H9 (cell line): ENCODE measurements at places on chromosomes 11 and 22. TPM values are rescaled to one million over a fixed set of nuclear protein-coding genes. Genes with fewer than 3 reads are reported as not detected.

The GPHA2 gene
- 1.3 and 2.1 TPM in 2 replicates for total RNA-seq

The MMP20 gene
- total RNA-seq = not detected in 2 replicates

The LRRN4CL gene
- 0.59 and 0.79 TPM in 2 replicates for total RNA-seq

The PRRG4 gene
- total RNA-seq = 1.2 TPM in 2 replicates

The LRRC74B gene
- not detected in 2 replicates for total RNA-seq

The SESN3 gene
- 32.0 and 36.8 TPM in 2 replicates for total RNA-seq

The PLCB3 gene
- 79.3 and 80.2 TPM in 2 replicates for total RNA-seq

The GNAZ gene
- 5.0 and 5.2 TPM in 2 replicates for total RNA-seq

The SHANK2 gene
- 22.1 and 23.8 TPM in 2 replicates for total RNA-seq

The TBX10 gene
- not detected in 2 replicates for total RNA-seq

The TMPRSS4 gene
- not detected in 2 replicates for total RNA-seq

The RAC2 gene
- 2.5 and 2.8 TPM in 2 replicates for total RNA-seq

DNA sequence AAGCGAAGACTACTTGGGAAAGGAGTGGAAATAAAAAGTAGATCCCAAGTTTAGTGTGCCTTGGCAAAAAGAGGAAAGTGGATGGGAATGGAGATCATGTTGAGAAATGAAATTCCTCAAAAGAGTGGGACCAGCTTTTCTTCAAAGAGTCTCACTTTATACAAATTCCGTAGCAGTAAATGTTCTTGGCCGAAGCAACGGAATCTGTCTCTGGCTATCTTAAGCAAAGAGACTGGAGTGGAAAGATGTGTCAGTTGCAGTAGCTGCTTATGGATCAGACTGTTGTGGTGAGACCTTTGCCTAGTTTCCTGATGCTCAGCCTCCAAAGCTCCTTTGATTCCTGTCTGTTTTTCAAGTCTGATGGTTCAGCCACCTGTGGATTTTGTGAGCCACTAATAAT is 73.6 kb downstream of the CSTPP1 start:
- no peak for DNase-seq

DNA sequence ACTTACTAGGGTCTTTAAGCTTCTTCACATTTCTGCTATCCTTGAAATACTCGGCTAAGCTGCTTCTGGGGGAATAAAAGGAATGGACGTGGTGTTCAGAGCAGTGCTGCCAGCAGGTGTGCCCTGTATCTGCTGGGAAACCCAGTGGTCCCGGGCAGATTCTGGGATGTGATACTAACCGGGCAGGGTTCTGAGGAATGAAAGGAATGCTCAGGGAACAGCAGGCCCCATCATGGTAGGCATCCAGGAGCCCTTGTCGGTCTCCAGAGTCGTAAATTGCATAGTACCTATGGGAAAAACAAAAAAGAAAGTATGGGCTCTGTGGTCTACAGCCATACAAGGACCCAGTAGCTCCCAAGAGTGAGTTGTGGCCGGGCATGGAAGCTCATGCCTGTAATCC is 4.5 kb upstream of the TMEM223 start:
- DNase-seq = no peak

GRCh38 chr22:46502440-46503175 is 34.8 kb downstream of the CELSR1 start:
- no peak for DNase-seq

GRCh38 chr11:86511086-86511551 is 136.4 kb downstream of the CCDC81 start:
- no peak for DNase-seq

- DNase-seq = no peak
Measured at GRCh38 chr11:111370270-111370901, 8.7 kb downstream of the POU2AF1 start.

DNA sequence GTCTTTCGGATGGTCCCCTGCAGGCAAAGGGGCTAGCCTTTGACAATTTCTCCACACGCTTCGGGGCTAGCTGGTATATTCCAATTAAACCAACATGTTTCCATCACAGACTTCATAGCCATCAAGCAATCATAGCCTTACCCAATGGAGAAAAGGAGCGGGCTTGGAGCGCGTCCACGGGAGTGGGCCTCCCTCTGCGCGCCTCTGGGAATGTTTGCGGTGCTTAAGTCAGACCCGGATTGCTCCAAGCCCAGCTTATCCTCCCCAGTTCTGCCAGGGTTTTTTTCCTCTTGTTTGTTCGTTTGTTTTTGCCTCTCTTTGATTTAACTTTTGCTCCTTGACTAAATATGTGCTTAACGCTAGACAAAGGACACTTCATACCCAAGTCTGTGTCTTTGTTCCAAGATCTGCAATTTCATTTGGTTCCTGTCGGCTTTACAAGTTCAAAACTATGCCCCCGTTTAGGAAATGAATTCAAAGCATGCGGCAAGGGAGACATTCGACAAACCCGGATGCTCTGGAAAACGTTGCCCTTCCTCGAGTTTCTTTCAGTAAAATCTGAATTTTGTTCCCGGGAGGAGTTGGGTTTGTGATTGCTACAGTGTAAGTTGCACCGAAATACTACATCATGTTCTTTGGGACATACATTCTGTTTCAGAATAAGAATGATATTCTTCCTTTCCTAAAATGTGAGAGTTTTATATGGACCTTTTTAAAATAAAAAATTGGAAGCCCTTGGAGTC is 1.0 kb upstream of the GLB1L2 start:
- no peak for DNase-seq

GRCh38 chr11:125132071-125132470 is 20.6 kb upstream of the TMEM218 start:
- no peak for DNase-seq

GRCh38 chr22:46444390-46444854 is 93.0 kb downstream of the CELSR1 start:
- no peak for DNase-seq

DNA sequence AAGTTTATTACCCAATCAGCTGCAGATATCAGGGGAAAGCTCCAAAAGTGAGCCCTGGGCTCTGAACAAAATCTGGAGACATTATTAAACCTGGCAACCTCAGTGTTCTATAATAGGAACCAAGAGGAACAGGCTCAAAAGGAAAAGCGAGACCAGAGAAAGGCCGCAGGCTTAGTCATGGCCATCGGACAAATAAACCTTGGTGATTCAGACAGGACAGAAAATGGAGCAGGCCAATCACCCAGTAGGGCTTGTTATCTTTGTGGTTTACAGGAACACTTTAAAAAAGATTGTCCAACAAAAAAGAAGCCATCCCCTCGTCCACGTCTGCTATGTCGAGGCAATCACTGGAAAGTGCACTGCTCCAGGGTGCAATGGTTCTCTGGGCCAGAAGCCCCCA is 7.7 kb upstream of the PANX1 start:
- DNase-seq = no peak

DNA sequence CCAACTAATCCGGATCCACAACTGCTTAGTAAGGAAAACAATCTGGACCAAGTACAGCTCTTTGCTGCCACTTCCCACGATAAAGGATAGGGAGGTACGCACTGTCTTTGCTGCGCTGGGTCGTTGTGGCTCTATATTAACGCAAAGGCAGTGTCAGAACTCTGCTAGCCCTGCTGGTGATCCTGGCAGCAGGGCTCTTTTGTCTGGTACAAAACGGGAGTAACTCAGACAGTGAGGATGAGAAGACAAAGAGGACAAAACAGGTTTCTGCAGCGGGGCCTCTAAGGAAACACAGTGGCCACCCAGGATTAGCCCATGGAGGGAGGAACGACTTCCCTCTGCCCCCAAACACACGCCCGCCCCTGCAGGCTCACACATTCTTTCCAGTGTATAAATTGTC is 26.1 kb downstream of the GAL start:
- no peak for DNase-seq

GRCh38 chr11:64290352-64291261 is 495 bp upstream of the KCNK4 start:
- no peak for DNase-seq

DNA sequence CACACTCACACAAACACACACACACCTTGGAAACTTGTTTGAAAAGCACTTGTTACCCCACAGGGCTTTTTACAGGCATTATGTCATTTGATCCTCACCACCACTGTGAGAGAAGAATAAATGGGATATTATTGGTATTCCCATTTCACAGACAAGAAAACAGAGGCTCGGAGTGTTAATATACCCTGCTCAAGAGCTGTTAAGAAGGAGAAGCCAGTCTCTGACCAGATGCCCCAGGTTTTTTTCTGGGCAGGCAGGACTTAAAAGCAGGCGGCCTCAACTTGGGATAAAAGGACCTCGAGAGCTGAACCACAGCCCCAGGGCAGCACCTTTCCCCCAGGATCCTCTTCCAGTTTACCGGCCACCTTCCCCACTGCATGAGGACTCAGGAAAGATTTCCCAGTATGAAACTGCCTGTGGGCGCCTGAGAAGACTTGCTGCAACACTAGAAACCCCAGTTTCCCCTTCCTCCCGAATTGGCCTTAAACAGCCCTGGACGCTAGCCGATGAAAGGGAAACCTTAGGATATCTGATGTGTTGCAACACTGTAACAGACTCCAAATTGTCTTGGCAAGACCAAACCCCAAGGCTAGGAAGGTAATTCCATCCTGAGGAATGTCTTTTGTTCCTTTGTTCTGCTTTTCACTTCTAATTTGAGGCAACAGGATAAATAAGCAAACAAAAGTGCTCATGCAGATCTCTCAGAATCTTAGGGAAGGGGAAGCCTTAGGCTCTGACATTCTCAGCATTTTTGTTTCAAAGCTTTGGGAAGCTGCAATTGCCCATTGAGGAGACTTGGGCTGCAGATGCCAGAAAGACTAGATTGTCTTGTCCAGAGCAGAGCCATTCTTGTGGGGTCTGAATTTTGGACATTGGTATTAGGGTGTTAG is 173.5 kb downstream of the TRIM29 start:
- DNase-seq = peak; percentile 57

GRCh38 chr11:93063086-93063485 is 93.6 kb downstream of the MTNR1B start:
- DNase-seq = no peak

DNA sequence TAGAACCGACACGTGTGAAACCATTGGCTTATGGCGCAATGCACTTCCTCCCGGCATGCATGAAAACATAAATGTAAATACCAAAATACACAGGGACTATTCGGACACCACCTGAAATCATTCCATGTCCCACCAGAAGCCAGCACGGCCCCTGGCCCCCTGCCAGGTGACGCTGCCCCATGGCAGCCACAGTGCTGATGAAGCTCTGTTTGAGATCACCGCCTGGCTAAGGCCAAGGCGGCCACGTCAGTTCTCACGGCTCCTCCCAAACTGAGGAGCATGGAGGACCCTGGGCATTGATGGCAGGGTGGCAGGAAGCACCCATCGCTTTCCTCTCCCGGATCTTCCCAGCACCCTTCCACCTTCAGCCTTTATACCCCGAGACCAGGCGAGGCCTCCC is 89.5 kb downstream of the CDKN1C start:
- DNase-seq = no peak

DNA sequence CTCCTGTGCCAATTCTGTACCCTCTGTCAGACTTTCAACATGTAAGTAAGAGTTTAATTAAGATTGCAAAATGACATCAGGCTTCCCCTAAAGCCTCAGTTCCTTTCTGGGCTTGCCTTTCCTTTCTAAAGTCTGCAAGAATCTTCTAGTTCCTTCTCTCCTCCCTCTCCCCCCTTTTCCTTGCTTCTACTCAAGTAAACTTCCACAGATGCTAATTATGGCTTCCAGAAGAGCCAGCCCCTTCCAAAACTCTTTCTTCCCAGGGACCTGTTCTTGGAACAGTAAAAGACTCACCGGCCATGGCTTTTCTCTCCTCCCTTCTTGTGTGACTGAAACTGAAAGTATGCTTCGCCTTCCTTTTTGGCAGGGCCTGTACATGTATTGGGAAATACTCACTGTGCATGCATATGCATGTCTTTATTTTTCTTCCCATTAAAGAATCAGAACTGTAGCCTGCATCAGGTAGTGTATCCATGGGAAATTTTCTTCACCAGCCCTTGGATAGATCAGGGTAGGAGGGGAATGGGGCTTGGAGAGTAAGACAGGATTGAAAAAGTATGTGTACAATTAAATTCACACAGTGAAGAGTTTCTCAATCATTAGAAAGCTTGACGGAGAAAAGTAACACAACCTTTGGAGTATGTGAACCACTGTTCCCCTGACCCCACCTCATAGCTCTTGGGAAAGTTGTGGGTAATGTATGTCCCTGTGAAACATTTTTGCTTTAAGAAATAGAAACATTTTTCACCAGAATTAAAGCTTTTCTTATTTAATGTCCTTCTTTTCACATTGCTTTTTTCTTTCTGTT is at the start of gene CASP1:
Gene CASP1 (minus strand): TSS at position 332 of the 808 bp plus-strand sequence. CDS start 31 bp downstream, at position 301.
- DNase-seq = no peak

DNA sequence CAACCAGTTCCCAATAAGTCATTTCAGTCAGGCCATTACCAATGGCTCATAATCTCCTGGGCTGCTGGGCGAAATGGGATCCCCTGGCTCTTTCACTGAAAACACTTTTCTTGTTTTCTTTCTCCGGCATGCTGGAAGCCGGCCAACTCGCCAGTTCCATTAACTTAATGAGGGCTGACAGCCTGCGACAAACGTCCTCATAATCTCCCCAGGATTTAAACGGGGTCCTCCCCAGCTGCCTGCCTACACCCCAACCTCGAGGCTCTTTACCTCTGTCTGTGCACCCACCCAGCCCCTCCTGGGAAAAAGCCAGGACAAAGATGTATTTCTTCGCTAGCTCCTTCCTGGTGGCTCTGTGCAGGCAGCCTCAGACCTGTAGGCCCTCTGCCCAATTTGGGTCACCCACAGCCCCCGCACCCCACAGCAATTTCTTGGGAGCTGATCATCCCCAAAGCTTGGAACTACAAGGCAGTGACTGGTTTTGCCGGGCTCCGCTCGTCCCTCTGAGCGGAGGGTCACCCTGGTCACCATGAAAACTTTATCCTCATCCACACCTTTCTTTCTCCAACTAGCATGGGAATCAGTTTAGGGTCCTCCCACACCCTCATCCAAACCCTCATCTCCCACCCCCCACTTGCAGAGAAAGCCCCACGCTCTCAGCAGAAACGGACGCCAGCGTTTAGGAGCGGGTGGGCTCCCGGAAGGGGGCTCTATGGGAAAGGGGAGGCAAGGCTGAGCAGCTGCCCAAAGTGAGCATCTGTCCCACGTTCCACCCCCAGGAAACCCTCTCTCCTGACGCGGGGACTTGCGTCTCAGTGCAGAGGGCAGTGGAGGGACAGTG is 51.1 kb upstream of the KCNQ1OT1 start:
- no peak for DNase-seq

GRCh38 chr11:132780046-132780445 is 752.3 kb downstream of the OPCML start:
- DNase-seq = no peak

DNA sequence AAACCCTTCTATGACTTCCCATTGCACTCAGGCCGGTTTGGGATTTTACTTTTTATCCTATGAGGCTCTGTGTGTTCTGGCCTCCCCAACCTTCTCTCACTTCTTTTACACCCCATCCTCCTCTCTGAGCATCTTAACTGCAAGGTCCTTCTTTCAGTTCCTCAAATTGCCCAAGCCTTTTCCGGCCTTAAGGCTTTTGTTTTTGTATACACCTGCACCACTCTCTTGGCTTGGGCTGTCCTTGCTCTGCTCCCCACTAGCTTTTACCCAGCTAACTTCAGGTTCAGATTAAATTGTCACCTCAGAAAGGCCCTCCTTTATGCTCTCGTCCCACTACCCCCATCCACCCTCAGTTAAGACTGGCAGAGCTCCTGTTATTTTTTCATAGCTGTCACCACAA is 55.5 kb downstream of the FAM83F start:
- no peak for DNase-seq

- no peak for DNase-seq
Measured at GRCh38 chr22:27663812-27664211, 137.7 kb downstream of the MN1 start.

GRCh38 chr11:134634897-134635831 is 223.1 kb upstream of the B3GAT1 start:
- DNase-seq = no peak

GRCh38 chr11:117010808-117011540 is 87.3 kb downstream of the SIK3 start:
- no peak for DNase-seq
